Mesenchymal stem cell (in vitro differentiated cells and primary cell): ENCODE measurements at places on chromosomes 1 and 21.
A peak's percentile ranks its signal among the peaks of the same experiment; 100 is the strongest.

- H3K36me3 ChIP-seq = no peaks in the 10 kb centered on the region
- peaks cover 12% of the 10 kb centered on the region for H3K4me1 ChIP-seq
- peak overlapping the region; percentile 38 for H3K4me3 ChIP-seq
- peaks cover 59% of the 10 kb centered on the region for H3K27me3 ChIP-seq
- no peak overlapping the region for H3K27ac ChIP-seq
- peak; percentile 65 for DNase-seq
Measured at GRCh38 chr1:12067900-12068821, 5.1 kb downstream of the TNFRSF8 start.

DNA sequence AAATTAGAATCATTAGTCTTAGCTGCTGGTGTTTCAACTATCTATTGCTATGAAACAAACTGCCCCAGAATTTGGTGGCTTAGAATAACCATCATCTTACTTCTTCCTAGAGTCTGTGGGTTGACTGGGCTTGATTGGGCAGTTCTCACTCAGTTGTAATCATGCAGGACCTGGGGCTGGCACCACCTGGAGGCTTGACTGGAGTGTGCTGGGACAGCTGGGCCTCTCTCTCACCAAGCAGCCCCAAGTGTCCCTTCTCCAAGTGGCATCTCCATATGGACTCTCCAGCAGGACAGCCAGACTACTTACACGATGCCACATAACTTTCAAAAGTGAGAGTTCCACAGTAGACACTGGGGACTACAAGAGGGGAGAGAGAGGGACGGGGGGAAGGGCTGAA is 140.3 kb upstream of the ATP1B1 start:
- no peaks in the 10 kb centered on the region for H3K4me1 ChIP-seq
- DNase-seq = no peak
- H3K27me3 ChIP-seq = no peaks in the 10 kb centered on the region
- H3K36me3 ChIP-seq = no peaks in the 10 kb centered on the region
- H3K27ac ChIP-seq = no peak overlapping the region
- no peak overlapping the region for H3K4me3 ChIP-seq

GRCh38 chr1:194159941-194160340 is 973.5 kb upstream of the B3GALT2 start:
- H3K4me3 ChIP-seq = no peak overlapping the region
- H3K4me1 ChIP-seq = peaks cover 2% of the 10 kb centered on the region
- DNase-seq = no peak
- H3K36me3 ChIP-seq = no peaks in the 10 kb centered on the region
- H3K27ac ChIP-seq = no peak overlapping the region

GRCh38 chr1:19938472-19938871 is 15.1 kb upstream of the PLA2G2E start:
- no peak for DNase-seq
- H3K4me3 ChIP-seq = no peak overlapping the region
- H3K36me3 ChIP-seq = no peaks in the 10 kb centered on the region
- no peaks in the 10 kb centered on the region for H3K4me1 ChIP-seq

- no peak for DNase-seq
- H3K27ac ChIP-seq = no peak overlapping the region
Measured at GRCh38 chr1:145877923-145878486, 7.7 kb downstream of the ANKRD35 start.

GRCh38 chr1:56897150-56898004 is 42.8 kb downstream of the C8A start:
- H3K27ac ChIP-seq = no peak overlapping the region
- no peak for DNase-seq
- no peaks in the 10 kb centered on the region for H3K36me3 ChIP-seq

DNA sequence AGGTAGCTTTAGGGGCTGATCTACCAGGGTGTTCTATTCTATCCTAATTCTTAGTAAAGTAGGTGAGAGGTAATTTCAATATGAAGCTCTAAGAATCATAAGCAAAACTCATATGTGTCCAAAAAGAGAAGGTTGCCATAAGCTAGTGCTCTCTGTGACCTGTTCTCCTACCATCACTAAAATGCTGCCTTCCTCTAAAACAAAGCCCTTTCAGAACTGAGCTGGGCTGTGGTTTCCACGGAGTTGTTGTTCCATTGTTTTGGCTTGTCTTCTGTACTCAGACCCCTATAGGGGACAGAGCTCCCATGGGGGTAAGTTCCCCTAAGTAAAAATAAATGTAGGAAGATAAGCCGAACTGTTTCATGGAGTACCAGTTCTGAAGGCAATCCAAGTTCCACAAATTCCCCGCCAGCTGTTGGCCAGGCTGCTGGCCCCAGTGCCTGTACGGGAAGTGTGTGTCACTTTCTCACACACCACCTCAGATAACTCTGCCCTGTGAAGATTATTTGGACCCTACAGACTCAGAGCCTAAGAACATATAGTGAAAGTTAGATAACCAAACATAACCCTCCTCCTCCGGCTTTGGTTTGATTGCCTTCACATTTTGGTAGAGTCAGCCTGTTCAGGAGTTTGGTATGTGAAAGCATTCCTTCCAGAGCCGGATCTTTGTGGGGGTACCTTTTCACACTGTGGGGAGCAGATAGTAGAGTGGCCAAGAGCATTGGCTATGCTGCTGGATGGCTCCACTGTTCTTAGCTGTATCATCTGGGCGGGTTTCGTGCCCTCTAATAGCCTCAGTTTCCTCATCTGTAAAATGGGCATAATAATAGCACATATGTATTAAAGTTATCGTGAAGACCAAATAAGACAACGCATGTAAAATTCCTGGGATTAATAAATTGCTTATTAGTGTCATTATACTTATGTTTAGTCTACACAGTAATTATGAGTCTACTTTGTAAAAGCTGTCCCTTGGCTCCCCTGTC is 10.8 kb downstream of the DPT start:
- H3K36me3 ChIP-seq = no peaks in the 10 kb centered on the region
- H3K27ac ChIP-seq = no peak overlapping the region
- no peaks in the 10 kb centered on the region for H3K4me1 ChIP-seq
- H3K4me3 ChIP-seq = no peak overlapping the region
- DNase-seq = no peak

- no peak overlapping the region for H3K4me3 ChIP-seq
- no peaks in the 10 kb centered on the region for H3K27me3 ChIP-seq
- no peak overlapping the region for H3K27ac ChIP-seq
- no peaks in the 10 kb centered on the region for H3K4me1 ChIP-seq
Measured at GRCh38 chr1:97461782-97462181, 459.1 kb downstream of the DPYD start.

DNA sequence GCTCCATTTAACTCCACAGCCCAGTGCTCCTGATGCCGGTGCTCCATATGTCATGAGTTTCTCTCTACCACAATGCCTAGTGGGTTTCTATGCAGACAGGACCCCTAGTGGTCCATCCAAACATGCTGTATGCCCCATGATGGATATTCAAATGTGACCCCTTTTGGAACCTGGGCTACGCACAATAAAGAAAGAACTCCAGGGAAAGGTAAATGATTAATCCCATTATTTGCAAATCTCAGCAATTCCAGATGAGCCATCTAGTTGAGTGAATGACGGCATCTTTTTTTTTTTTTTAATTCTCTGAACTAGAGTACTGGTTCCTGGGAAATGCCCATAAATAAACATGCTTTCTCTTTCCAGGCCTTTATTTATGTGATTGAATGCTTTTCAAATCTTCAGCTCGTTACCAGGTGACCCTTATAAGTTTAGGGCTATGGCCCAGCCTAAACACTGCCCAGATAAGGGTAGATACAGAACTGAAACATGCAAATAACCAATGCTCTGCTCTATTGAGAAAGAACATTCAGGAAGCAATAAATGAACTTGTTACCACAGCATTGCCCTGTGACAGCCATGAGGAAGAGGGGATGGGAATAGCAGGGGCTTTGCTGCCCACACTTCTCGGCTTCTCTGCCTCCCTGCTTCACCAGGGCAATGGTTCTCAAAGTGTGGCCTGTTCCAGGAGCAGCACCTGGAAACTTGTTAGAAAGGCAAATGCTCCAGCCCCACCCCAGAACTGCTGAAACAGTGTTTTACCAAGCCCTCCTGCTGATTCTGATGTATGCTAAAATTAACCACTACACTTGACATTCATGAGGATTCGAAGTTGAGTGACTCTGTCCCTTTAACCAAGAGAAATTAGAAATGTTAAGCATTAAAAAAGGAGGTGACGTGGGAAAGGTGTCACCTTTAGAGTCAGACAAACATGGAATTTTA is 151.7 kb downstream of the SEC16B start:
- H3K4me3 ChIP-seq = no peak overlapping the region
- peaks cover 7% of the 10 kb centered on the region for H3K27me3 ChIP-seq
- H3K36me3 ChIP-seq = no peaks in the 10 kb centered on the region
- DNase-seq = no peak

DNA sequence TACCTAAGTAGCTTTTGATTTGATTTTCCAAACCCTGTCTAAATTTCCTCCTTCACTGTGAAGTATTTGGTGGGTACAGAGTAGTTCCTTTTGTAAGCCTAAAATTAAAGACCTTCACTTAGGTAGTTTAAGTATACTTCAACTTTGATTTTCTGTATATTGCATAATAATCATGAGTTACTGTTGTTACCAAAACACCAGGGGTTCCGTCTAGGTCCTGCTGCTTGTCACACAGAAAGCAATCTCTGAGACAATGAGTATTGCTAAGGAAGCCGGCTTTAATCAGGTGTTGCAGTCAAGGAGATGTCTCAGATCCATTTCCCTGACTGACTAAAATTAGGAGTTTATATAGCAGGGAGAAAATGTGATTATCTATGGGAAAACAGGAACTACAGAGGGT is 15.3 kb downstream of the RPS6KC1 start:
- no peak overlapping the region for H3K4me3 ChIP-seq
- no peaks in the 10 kb centered on the region for H3K36me3 ChIP-seq
- no peaks in the 10 kb centered on the region for H3K4me1 ChIP-seq
- DNase-seq = no peak
- H3K27me3 ChIP-seq = no peaks in the 10 kb centered on the region

GRCh38 chr1:64312431-64312830 is 109.0 kb downstream of the UBE2U start:
- no peak for DNase-seq
- no peak overlapping the region for H3K27ac ChIP-seq
- H3K27me3 ChIP-seq = no peaks in the 10 kb centered on the region
- H3K4me3 ChIP-seq = no peak overlapping the region

DNA sequence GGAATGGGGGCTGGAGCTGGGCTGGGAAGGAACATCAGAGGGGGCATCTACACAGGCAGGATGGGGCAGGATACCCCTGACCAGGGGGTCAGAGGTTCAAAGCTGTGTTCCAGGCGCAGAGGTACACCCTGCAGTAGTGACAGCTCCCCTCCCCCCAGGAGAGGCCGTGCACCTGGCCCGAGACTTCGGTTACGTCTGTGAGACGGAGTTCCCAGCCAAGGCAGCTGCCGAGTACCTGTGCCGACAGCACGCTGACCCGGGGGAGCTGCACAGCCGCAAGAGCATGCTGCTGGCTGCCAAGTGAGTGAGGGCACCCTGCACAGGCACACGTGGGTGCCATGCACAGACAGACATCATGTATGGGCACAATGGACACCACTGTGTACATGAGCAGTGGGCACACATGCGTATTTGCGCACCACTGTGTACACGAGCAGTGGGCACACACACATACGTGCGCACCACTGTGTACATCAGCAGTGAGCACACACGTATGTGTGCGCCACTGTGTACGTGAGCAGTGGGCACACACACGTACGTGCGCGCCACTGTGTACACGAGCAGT is 17.4 kb downstream of the TFAP2E start:
- no peak for DNase-seq
- H3K4me3 ChIP-seq = no peak overlapping the region
- H3K27me3 ChIP-seq = no peaks in the 10 kb centered on the region
- H3K4me1 ChIP-seq = no peaks in the 10 kb centered on the region

GRCh38 chr1:171160639-171161354 is 24.3 kb upstream of the FMO2 start:
- no peak overlapping the region for H3K27ac ChIP-seq
- no peaks in the 10 kb centered on the region for H3K27me3 ChIP-seq
- no peaks in the 10 kb centered on the region for H3K36me3 ChIP-seq

DNA sequence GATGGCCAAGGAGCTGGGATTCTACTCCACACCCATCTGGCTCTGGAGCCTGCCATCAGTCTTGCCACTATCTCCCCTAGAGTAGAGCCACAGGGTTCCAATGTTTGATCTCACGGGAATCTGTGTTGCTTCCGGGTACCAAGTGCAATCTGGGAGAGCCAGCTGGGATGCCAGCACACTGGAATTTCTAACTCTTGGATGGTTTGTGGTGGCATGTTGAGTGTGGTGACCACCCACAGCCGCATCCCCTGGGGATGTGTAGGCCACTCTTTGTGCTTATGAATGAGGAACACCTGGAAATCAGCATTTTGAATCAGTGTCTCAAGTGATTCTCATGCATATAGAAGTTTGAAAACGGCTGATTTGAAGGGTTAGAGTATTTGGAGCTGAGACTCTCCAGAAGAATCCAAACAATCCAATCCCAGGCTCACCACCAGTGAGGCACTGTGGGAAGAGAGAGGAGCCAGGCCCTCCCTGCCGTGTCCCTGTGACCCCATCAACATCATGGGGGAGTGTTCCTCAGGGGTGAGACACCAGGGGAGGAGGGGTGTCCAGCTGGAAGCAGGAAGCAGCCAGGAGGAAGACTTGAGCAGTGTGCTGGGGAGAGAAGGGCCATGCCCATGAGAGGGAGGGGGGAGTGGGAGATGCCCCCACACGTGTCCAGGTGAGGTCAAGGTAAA is 13.4 kb downstream of the FBLIM1 start:
- H3K27me3 ChIP-seq = no peaks in the 10 kb centered on the region
- peaks cover 2% of the 10 kb centered on the region for H3K4me1 ChIP-seq
- no peak for DNase-seq
- H3K4me3 ChIP-seq = no peak overlapping the region
- no peak overlapping the region for H3K27ac ChIP-seq

GRCh38 chr1:100441651-100442050 is 89.3 kb downstream of the CDC14A start:
- peaks cover 1% of the 10 kb centered on the region for H3K36me3 ChIP-seq
- H3K27me3 ChIP-seq = no peaks in the 10 kb centered on the region
- H3K4me3 ChIP-seq = no peak overlapping the region
- no peak overlapping the region for H3K27ac ChIP-seq

GRCh38 chr1:196558411-196558810 is 49.8 kb downstream of the KCNT2 start:
- no peaks in the 10 kb centered on the region for H3K36me3 ChIP-seq
- no peak overlapping the region for H3K4me3 ChIP-seq
- peak; percentile 90 for DNase-seq
- no peaks in the 10 kb centered on the region for H3K4me1 ChIP-seq

GRCh38 chr1:178536844-178537371 is 24.0 kb downstream of the TEX35 start:
- no peaks in the 10 kb centered on the region for H3K36me3 ChIP-seq
- peak overlapping the region; percentile 55 for H3K27ac ChIP-seq

GRCh38 chr1:228958121-228958520 is 222.8 kb downstream of the RHOU start:
- peak; percentile 59 for DNase-seq
- no peaks in the 10 kb centered on the region for H3K4me1 ChIP-seq
- H3K27me3 ChIP-seq = no peaks in the 10 kb centered on the region
- no peak overlapping the region for H3K27ac ChIP-seq

DNA sequence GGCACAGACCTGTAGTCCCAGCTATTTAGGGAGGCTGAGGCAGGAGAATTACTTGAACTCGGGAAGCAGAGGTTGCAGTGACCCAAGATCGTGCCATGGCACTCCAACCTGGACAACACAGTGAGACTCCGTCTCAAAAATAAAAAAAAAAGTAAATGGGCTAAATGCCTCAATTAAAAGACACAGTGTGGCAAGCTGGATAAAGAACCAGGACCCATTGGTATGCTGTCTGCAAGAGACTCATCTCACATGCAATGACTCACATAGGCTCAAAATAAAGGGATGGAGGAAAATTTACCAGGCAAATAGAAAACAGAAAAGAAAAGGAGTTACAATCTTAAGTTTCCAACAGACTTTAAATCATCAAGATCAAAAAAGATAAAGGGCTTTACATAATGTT is 40.3 kb downstream of the ACBD6 start:
- H3K36me3 ChIP-seq = peaks cover 10% of the 10 kb centered on the region
- no peaks in the 10 kb centered on the region for H3K4me1 ChIP-seq
- H3K27me3 ChIP-seq = no peaks in the 10 kb centered on the region
- H3K4me3 ChIP-seq = no peak overlapping the region
